ENCODE measurements at places on chromosomes 6 and 20. TPM values are rescaled to one million over a fixed set of nuclear protein-coding genes. Genes with fewer than 3 reads are reported as not detected.
A peak's percentile ranks its signal among the peaks of the same experiment; 100 is the strongest.

GRCh38 chr6:165340532-165340931 lies 31.1 kb upstream of the C6orf118 start:
- no peaks in the 10 kb centered on the region for H3K4me1 ChIP-seq
- no peak overlapping the region for H3K27ac ChIP-seq
- no peaks in the 10 kb centered on the region for H3K36me3 ChIP-seq
- H3K27me3 ChIP-seq = no peaks in the 10 kb centered on the region
- no peak for DNase-seq

GRCh38 chr6:90264561-90264960 lies 32.1 kb downstream of the BACH2 start:
- H3K27me3 ChIP-seq = no peaks in the 10 kb centered on the region
- H3K27ac ChIP-seq = no peak overlapping the region
- DNase-seq = no peak
- H3K4me1 ChIP-seq = no peaks in the 10 kb centered on the region
- no peak overlapping the region for H3K4me3 ChIP-seq
- no peaks in the 10 kb centered on the region for H3K36me3 ChIP-seq

DNA sequence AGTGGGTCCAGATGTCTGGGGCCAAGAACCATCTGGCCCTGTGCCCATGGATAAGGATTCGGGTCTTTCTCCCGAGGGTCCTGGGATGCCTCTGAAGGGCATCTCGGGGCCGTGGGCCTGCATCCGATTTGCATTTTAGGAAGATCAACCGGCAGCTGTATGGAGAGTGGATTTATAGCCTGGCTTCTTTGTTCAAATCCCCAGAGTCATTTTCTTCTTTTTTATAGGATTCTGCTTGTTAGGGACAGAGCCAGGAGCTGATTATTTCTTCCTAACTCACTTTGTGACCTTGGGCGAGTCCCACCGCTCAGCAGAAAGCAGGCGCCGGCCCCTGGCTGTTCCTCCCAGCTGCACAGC lies 52.9 kb upstream of the APCDD1L start:
- H3K27me3 ChIP-seq = peaks cover 87% of the 10 kb centered on the region
- DNase-seq = no peak
- no peaks in the 10 kb centered on the region for H3K4me1 ChIP-seq
- H3K36me3 ChIP-seq = no peaks in the 10 kb centered on the region

DNA sequence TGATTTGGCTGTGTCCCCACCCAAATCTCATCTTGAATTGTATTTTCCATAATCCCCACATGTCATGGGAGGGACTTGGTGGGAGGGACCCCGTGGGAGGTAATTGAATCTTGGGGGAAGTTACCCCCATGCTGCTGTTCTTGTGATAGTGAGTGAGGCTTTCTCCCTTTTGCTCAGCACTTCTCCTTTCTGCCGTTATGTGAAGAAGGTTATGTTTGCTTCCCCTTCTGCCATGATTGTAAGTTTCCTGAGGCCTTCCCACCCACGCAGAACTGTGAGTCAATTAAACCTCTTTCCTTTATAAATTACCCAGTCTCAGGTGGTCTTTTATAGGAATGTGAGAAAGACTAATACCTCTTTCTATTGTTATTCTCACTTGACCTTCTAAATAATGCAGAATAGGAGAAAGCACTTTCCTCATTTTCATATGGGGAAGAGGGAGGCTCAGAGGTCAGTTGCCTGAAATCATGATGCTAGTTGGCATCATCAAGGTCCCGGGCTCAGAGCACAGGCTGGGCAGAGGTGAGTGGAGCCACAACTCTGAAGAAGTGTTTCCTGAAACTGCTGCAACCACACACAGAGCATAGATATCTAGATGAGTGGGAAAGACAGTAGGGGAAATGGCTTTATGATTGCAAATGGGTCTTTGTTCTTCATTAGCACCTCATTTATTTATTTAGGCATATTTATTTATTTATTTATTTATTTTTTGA lies 191.0 kb downstream of the QKI start:
- H3K4me1 ChIP-seq = no peaks in the 10 kb centered on the region
- H3K27me3 ChIP-seq = no peaks in the 10 kb centered on the region
- H3K36me3 ChIP-seq = no peaks in the 10 kb centered on the region
- H3K4me3 ChIP-seq = no peak overlapping the region
- no peak for DNase-seq

DNA sequence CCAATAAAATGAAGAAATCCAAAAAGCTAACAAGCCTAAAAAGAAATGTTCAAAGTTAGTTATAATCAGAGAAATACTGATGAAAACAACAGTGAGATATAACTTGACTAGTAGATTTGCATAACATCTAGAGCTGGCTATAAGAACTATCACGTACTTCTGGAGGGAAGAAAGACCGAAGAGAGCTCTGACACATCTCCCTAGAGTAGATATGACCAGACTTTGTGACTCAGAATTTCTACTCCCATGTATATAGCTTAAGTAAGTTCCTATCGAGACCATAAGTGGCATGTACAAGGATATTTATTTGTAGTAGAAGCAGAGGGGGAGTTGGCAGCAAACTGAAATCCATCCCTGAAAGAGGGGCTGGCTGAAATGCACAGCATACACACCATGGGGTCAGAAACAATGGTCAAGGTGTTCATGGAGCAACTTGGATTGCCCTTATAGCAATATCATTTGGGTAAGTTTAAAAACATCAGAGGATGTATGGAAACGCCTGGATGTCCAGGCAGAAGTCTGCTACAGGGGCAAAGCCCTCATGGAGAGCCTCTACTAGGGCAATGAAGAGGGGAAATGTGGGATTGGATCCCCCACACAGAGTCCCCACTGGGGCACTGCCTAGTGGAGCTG lies 25.6 kb upstream of the IL17A start:
- no peak overlapping the region for H3K27ac ChIP-seq
- no peaks in the 10 kb centered on the region for H3K27me3 ChIP-seq
- peaks cover 49% of the 10 kb centered on the region for H3K4me1 ChIP-seq
- H3K36me3 ChIP-seq = peaks cover 5% of the 10 kb centered on the region

- H3K27ac ChIP-seq = no peak overlapping the region
- no peaks in the 10 kb centered on the region for H3K27me3 ChIP-seq
- no peak for DNase-seq
- no peak overlapping the region for H3K4me3 ChIP-seq
- H3K4me1 ChIP-seq = no peaks in the 10 kb centered on the region
- H3K36me3 ChIP-seq = peaks cover 6% of the 10 kb centered on the region
Measured at GRCh38 chr6:54916858-54917257, 70.3 kb downstream of the FAM83B start.

DNA sequence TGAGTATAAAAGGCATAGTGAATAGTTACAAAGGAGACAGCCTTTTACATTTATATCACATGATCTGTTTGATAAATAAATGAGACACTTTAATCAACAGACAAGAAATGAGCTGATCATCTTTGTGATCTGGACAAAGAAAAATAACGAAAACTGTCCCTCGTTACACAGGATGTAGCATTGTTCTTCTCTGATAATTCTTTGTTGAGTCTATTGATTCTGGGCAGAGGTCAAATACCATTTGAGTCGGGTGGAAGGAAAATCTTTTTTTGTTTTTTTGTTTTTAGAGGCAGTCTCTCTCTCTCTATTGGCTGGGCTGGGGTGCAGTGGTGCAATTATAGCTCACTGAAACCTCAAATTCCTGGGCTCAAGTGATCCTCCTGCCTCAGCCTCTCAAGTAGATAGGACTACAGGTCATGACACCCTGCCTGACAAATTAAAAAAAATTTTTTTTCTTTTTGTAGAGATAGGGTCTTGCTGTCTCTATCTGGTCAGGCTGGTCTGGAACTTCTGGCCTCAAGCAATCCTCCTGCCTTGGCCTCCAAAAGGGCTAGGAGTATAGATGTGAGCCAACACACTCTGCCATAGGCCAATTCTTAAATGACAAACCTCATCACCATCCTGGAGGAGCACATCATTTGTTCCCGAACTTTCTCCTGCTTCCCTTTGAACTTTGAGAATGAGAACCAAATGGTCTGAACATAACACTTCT lies 41.8 kb downstream of the CCDC170 start:
- H3K4me3 ChIP-seq = no peak overlapping the region
- DNase-seq = no peak
- H3K27ac ChIP-seq = no peak overlapping the region
- no peaks in the 10 kb centered on the region for H3K4me1 ChIP-seq
- no peaks in the 10 kb centered on the region for H3K27me3 ChIP-seq

GRCh38 chr6:40011844-40012243 lies 77.6 kb upstream of the MOCS1 start:
- H3K27ac ChIP-seq = no peak overlapping the region
- no peaks in the 10 kb centered on the region for H3K4me1 ChIP-seq
- no peak for DNase-seq
- H3K4me3 ChIP-seq = no peak overlapping the region
- no peaks in the 10 kb centered on the region for H3K27me3 ChIP-seq
- H3K36me3 ChIP-seq = no peaks in the 10 kb centered on the region

DNA sequence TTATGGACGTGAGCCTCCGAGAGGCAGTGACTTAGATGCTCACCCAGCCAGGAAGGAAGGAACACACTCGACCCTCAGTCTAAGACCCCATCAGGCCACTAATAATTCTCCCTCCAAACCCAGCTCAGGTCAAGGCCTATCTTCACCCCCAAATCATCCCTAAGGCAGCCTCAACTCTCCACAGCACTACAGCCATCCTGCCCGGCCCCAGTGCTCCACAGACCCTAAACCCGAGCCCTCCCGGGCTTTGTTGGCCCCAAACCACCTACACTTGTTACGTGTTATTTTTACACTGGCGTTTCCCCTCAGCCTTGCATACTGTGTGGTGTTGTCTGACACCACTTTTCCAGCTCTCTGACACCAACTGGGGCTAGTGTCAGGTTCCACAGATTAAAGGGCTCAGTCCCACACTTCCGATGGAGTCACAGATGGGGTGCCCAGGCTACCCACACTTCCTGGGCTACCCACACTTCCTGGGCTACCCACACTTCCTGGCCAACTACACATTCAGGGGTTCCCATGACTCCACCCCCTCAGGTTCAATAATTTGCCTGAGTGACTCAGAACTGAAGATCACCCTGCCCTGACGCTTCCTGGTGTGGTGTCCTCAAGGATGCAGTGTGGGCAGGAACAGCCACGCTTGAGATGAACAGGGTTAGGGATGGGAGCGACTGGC lies 25.3 kb downstream of the RBCK1 start:
- H3K36me3 ChIP-seq = peaks cover 94% of the 10 kb centered on the region
- DNase-seq = no peak
- H3K27ac ChIP-seq = peak overlapping the region; percentile 80
- H3K4me3 ChIP-seq = no peak overlapping the region

GRCh38 chr6:26276841-26277648 lies 88.0 kb upstream of the BTN3A2 start:
- peaks cover 14% of the 10 kb centered on the region for H3K4me1 ChIP-seq
- no peaks in the 10 kb centered on the region for H3K27me3 ChIP-seq
- no peak for DNase-seq
- H3K36me3 ChIP-seq = peaks cover 7% of the 10 kb centered on the region

- H3K4me3 ChIP-seq = peak overlapping the region; percentile 88
- peak; percentile 95 for DNase-seq
- peaks cover 45% of the 10 kb centered on the region for H3K36me3 ChIP-seq
- no peaks in the 10 kb centered on the region for H3K27me3 ChIP-seq
- peaks cover 61% of the 10 kb centered on the region for H3K4me1 ChIP-seq
Measured at GRCh38 chr6:31197559-31198305, 27.2 kb upstream of the POU5F1 start.

- no peak overlapping the region for H3K4me3 ChIP-seq
- H3K27me3 ChIP-seq = no peaks in the 10 kb centered on the region
- H3K36me3 ChIP-seq = no peaks in the 10 kb centered on the region
- H3K4me1 ChIP-seq = peaks cover 51% of the 10 kb centered on the region
Measured at GRCh38 chr6:133964052-133964451, 11.0 kb downstream of the TBPL1 start.

- H3K36me3 ChIP-seq = peaks cover 22% of the 10 kb centered on the region
- H3K4me1 ChIP-seq = peaks cover 33% of the 10 kb centered on the region
- H3K4me3 ChIP-seq = no peak overlapping the region
- no peak overlapping the region for H3K27ac ChIP-seq
- no peaks in the 10 kb centered on the region for H3K27me3 ChIP-seq
Measured at GRCh38 chr20:1124421-1124820, 6.0 kb downstream of the PSMF1 start.

- no peak overlapping the region for H3K27ac ChIP-seq
- H3K4me3 ChIP-seq = peak overlapping the region; percentile 43
- peaks cover 42% of the 10 kb centered on the region for H3K4me1 ChIP-seq
- H3K36me3 ChIP-seq = peaks cover 5% of the 10 kb centered on the region
- H3K27me3 ChIP-seq = no peaks in the 10 kb centered on the region
- DNase-seq = peak; percentile 25
Measured at GRCh38 chr6:54856129-54856528, 9.6 kb downstream of the FAM83B start.

DNA sequence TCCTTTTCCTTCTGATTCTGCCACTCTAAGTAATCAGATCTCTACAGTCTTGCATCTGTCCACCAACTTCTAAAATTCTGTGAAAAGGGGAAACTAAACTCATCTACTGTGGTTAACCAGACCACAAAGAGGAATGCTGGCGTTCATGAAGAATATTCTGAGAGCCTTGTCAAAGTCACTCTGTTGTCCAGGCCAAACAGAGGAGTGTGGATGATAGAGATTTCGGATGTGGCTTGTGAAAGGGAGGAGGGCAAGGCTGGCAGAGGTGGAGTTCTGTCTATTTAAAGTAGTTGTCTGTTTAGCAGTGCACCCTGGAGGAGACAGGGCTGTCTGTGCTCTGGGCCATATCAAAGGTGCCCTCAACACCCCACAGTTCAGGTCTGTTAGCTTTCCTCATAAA lies 33.9 kb downstream of the CCN2 start:
- no peak overlapping the region for H3K4me3 ChIP-seq
- no peaks in the 10 kb centered on the region for H3K27me3 ChIP-seq
- no peak for DNase-seq
- peaks cover 7% of the 10 kb centered on the region for H3K4me1 ChIP-seq

GRCh38 chr6:10552270-10552810 lies 31.2 kb downstream of the GCNT2 start:
- no peaks in the 10 kb centered on the region for H3K36me3 ChIP-seq
- no peaks in the 10 kb centered on the region for H3K27me3 ChIP-seq
- no peak for DNase-seq
- H3K27ac ChIP-seq = no peak overlapping the region
- H3K4me3 ChIP-seq = no peak overlapping the region
- no peaks in the 10 kb centered on the region for H3K4me1 ChIP-seq

DNA sequence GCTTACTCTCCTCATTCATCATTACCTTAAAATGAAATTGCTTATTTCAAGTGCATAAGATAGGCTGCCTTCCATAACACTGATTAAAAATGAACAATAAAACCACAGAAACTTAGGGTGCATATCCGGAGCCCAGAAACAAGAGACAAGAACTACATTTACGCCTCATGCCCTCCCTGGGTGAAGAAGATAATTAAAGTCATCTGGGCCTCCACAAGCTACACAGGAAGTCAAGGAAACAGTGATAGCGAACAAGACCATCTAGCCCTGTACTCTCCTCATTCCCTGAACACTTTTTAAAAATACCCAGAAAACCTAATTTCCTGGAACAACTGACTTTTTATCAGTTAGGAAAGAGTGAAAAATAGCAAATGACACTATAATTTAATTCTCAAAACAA lies 6.3 kb downstream of the SOD2 start:
- no peaks in the 10 kb centered on the region for H3K27me3 ChIP-seq
- no peak overlapping the region for H3K27ac ChIP-seq
- H3K4me1 ChIP-seq = peaks cover 17% of the 10 kb centered on the region

GRCh38 chr20:24895898-24896658 lies 53.0 kb upstream of the CST7 start:
- H3K4me1 ChIP-seq = no peaks in the 10 kb centered on the region
- no peak overlapping the region for H3K4me3 ChIP-seq
- H3K27ac ChIP-seq = no peak overlapping the region

Gene MACROD2
- 28.1 TPM for total RNA-seq

Gene KHDC1
- total RNA-seq = 5.0 TPM

Gene SLC22A2
- total RNA-seq = not detected

Gene ESF1
- total RNA-seq = 14.7 TPM

Gene HMGCLL1
- total RNA-seq = not detected

Gene PRR18
- total RNA-seq = not detected

Gene MAS1
- not detected for total RNA-seq

Gene LTB
- total RNA-seq = 0.44 TPM

Gene POPDC3
- 3.8 TPM for total RNA-seq

Gene PKIG
- total RNA-seq = 6.6 TPM

Gene PHACTR1
- total RNA-seq = 0.21 TPM

Gene CCM2L
- total RNA-seq = not detected
